ENCODE measurements at places on chromosomes 1 and 21. TPM values are rescaled to one million over a fixed set of nuclear protein-coding genes. Genes with fewer than 3 reads are reported as not detected.
A peak's percentile ranks its signal among the peaks of the same experiment; 100 is the strongest.

Gene PARK7
- 266 TPM for total RNA-seq

Gene ARTN
- 0.77 TPM for total RNA-seq

Gene CAMK1G
- 11.9 TPM for total RNA-seq

Gene CD247
- total RNA-seq = 0.47 TPM

Gene LORICRIN
- not detected for total RNA-seq

- no peaks in the 10 kb centered on the region for H3K36me3 ChIP-seq
- H3K4me3 ChIP-seq = no peak overlapping the region
- no peak for DNase-seq
- H3K27me3 ChIP-seq = no peaks in the 10 kb centered on the region
These were observed 204.4 kb downstream of the GIPC2 start for GRCh38 chr1:78250201-78250600.

DNA sequence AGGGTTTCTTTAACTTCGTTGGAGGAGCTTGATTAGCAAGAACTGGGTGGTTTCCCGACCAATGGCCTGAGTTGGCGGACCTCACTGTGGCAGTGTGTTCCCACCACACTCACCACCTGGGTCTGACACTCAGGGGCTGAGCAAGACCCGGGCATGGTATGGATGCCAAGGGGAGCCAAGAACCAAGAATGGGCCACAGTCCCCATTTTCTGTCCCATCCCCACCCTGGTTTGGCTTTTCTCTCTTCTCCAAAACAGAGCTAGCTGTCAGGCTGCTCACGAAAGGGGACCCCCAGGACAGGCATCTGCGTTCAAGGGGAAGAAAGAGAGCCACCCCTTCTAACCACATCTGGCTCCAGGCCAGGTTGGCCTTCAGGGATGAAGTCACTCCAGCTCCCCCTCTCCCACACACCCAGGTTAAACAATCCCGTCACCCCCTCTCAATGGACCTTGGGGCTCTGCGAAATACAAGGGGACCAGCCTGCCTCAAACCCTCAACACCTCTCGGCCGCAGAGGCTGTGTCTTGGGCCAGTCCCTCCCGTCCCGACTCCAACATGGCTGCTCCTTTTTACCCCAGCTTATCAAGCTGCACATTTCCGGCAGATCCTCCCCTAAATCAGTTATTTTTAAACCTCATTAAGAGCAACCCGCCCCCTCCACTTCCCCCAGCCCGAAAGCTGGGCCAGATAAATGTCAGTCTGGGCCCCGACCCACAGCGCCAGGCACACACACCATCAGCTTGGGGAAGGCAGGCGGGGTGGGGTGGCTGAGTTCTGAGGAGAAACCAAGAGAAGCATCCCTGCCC is 3.4 kb downstream of the TAGLN2 start:
- DNase-seq = peak; percentile 58
- no peak overlapping the region for H3K4me3 ChIP-seq
- peaks cover 20% of the 10 kb centered on the region for H3K4me1 ChIP-seq

DNA sequence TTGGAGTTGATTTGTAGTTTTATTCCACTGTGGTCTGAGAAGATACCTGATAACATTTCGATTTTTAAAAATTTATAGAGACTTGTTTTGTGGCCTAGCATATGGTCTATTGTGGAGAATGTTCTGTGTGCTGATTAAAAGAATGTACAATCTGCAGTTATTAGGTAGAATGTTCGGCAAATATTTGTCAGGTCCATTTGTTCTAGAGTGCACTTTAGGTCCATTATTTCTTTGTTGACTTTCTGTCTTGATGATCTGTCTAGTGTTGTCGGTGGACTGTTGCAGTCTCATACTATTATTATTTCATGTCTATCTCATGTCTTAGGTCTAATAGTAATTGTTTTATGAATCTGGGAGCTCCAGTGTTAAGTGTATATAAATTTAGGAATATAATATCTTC is 116.8 kb downstream of the NME7 start:
- DNase-seq = no peak
- no peaks in the 10 kb centered on the region for H3K4me1 ChIP-seq
- no peaks in the 10 kb centered on the region for H3K36me3 ChIP-seq
- no peaks in the 10 kb centered on the region for H3K27me3 ChIP-seq

Measured in ovary (tissue), 10 donors.